Stimulated activated naive CD8-positive, alpha-beta T cell treated with anti-CD3 and anti-CD28 coated beads, Interleukin-15, Interleukin-2, amounts not matched to agents 100 U/mL and 50 U/mL, for 24 hours (primary cell): ENCODE measurements at places on chromosomes 1 and 21.

GRCh38 chr1:162916407-162916806, 55.4 kb upstream of the CCDC190 start:
- DNase-seq: no peak

DNA sequence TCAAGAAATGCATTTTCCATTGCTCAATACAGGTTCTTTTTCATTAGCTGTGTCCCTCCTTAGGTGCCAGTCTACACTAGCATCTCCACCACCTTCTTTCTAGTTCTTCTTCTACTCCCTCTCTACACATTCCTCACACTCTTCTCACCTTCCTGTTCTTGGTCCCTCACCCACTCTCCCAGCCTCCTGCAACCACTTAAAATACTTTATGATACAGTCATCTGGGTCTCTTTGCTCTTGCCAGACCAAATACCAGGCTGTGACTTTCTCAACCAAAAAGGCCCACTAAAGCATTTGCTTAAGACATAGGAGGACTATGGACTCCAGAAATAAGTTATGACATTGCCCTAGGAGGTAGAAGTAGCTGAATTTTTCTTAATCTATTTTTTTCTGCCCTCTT, 35.1 kb downstream of the PIGM start:
- no peak for DNase-seq

DNA sequence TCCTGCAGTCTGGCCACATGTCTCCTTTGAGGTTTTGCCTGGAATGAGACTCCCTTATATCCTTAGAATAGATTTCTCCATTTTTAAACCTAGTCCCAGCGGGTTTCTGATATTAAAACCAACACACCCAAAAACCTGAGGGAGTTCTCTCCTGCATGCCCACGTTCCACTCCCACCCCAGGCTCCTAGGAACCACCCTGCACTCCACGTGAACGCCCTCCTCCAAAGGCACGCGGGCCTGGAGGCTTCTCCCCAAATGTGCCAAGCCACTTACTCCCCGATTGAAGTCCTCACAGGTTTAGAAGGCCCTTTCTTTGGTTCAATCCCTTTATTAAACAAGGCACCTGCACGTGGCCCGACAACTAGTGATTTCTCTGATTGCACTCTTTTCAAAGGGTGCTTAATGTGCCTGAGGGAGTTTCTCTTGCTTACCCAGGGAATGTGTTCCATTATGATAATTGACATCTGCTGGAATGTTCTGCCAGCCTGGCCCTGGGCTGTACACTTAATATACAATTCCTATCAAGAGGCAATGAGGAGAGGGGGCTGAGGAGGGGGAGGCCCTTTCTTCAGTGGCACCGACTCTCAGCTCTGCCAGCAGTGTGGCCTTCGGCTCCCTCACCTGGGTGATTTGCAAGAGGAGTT, 104.3 kb upstream of the ADAR start:
- DNase-seq: no peak

- DNase-seq: peak; percentile 71
Observed at GRCh38 chr1:28056129-28056925, 32.1 kb downstream of the EYA3 start.

- peak; percentile 53 for DNase-seq
Observed at GRCh38 chr1:221961532-221962292, 219.8 kb upstream of the DUSP10 start.

DNA sequence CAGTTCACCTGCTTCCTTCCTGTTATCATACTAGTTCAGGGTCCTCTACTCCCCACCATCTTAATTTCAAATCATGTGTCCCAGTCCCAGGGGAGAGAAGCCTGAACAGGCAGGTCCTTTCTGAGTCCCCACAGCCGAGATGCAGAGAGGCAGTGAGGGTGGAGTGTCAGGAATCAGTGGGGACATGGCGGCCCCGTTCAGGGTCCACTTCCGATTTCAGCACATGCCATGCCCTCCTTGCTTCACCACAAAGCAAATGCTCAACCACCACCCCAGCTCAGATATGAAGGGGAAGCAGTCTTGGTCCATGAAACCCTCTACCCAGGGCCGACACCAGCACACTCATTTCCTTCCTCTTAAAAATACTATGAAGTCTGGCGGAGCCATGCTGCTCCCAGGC, 5.2 kb upstream of the SEMA4A start:
- no peak for DNase-seq

DNA sequence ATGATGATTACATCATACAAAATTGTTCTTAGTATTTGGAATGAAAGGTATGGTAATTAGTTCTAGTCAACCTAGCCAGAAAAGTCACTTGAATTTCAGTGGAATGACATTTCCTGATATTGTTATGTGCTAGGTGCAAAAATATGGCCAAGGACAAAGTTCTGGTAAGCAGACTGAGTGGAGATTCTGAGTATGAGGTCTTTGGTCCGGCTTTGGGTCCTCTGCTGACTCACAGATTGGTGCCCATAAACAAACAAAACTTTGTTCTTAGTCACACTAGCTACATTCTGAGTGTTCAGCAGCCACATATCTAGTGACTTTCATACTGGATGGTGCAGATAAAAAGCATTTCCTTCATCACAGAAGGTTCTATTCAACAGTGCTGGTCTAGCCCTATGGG, 206.1 kb downstream of the ZNF648 start:
- no peak for DNase-seq

DNA sequence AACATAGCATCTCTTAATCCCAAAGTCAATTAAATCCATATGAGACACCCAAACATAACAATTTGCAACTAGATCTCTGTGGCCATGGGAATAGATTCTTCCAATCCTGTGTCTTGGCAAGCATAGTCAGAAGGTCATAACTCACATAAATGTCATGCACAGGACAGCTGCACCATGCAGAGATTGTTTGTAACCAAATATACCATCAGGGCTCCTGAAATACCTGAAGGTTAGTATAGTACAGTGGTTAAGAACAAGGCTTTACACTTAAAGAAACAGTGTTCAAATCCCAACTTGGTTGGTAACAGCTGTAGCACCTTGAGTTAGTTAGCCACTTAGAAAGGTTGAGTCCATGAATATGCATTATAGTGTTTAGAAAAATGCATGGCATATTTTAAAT, 82.6 kb upstream of the CCDC190 start:
- no peak for DNase-seq

DNA sequence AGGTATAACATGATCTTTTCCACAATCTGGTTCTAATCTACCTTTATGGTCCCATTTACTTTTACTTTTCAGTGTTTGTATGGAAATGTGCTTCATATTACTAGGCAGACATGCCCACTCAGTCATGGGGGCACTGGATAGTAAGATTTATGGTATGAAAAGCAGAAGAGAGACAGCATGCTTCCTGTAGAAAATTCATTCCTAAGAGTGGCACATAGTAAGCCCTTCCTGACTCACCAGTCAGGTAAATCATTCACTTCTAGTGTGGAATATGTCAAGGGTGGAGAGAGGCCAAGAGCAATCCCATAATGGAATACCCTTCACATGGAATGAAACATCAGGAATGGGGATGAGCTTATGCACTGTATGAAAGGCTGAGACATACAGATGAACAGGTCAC, 49.5 kb upstream of the BCL10 start:
- no peak for DNase-seq

DNA sequence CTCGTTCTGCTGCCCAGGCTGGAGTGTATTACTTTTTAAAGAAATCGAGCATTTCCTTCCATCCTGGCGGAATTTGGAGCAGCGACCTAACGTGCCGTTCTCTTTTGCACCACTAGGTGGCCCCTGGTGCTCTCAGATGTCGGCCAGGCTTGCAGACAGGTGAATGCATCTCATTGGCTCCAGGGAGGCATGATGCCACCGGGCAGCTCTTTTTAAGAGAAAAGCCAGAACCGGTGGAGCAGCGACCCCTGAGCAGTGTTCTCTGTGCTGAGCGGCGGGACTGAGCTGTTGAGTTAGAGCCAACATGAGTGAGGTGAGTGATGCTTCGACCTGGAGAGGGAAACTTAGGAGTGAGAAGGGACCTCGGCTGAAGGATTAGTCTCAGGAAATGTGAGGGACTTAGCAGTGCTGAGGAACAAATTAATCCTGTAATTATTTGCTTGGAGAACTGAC, at the start of gene PCP4:
Gene PCP4 (plus strand): TSS at position 241 of the 453 bp plus-strand sequence. CDS start 64 bp downstream, at position 305.
- peak; percentile 53 for DNase-seq

- no peak for DNase-seq
Observed at GRCh38 chr1:3814771-3815561, 18.7 kb upstream of the LRRC47 start.

- peak; percentile 24 for DNase-seq
Observed at GRCh38 chr1:3902111-3902511, 2.0 kb upstream of the C1orf174 start.

DNA sequence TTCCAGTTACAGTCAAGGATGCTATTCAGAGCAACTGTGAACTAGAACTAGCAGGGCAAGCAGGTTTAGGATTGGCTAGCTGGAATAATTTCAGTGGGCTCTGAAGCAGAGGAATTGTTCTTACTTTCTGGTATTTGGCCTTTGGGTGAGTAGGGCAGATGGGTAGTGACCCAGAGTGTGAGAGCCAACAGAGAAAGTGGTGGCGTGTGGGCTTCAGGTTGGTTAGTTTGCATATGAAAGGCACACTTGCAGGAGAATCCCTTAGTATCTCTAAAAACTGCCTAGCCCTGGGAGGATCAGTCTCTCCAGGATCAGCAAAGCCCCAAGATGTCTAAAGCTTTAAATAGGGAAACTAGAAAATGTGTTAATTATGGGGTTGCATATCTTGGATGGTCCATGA, 67.6 kb upstream of the LRRC8B start:
- no peak for DNase-seq

DNA sequence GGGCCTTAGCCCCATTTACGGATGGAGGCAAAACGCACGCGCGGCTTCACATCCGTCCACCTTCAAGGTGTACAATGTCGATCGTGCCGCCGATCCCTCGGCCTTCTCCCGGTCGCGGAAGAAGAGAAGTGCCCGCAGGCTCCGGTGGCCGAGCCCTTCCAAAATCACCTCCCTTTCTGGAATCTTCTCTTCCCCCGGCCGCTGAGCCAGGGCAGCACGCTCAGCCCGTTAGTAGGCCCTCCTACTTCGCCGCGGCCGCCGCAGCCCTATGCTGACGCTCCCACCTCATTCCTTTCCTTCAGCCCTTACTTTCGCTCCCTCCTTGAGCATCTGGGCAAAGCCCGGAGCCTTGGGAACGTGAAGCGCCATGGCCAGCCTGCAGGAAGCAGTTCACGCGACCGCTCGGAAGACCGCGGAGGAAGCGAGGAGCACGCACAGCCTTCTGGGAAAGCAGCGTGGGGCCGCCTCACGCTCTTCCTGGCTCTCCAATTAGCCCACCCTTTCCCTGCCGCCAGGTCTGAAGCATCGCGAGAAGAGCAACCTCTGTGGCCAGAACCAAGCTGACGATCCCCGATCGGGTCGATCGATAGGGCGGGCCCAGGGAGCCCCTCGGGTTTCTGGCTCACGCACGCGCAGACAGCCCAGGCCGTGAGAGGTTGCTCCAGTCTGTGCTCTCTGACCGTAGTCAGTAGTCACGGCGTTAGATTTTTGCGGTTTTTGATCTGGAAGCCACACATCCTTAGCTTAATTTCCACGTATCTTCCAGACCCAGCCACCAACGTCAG, at the start of gene CCT8:
Gene CCT8 (minus strand): TSS at position 427 of the 785 bp plus-strand sequence. CDS start 58 bp downstream, at position 369.
- DNase-seq: peak; percentile 98

DNA sequence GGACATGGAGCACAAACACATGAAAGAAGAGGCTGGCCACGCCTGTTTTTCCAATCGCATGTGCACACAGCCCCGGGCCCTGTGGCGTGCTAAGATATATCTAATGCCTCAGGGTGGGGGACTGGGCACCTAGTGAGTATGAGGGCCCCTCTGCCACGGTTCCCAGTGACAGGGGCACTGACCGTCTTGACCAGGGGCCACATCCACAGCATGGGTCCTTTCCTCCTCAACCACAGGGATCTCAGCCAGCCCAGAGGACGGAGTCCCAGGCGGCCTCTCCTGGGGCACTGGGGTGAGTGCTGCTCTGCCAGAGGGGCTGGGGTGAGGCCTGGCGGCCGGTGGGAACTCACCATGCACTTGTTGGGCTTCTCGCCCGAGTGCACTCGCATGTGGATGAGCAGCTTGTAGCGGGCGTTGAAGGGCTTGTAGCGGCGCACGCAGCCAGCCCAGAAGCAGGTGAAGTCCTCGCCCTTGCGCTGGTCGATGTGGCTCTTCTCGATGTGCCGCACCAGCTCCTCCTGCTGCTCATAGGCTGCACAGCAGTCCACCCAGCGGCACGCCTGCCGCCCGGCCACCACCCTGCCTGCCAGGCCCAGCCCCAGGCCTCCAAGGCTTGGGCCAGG, 134.7 kb downstream of the DMRTB1 start:
- DNase-seq: no peak
